ENCODE measurements at places on chromosomes 7 and 10.

- DNase-seq: no peak
These were observed 81.9 kb downstream of the KCNMA1 start for GRCh38 chr10:77555591-77556212.

DNA sequence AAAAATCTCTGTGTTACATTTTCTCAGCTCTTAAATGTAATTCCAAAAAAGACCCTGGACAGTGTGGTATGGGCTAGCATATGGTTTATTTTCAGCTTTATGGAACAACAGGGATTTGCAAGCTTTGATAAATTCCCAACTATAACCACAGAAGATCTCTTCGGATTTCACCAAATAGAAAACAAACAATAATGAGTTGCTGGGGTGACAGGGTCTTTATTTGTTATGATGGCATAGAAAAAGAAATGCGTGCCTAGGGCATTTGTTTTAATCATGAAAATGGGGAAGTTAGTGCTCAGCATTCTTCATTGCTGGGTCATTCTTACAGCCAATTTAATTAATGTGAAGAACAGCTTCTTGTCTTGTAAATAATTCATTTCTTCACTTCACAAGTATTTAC is 139.0 kb downstream of the LRRN3 start:
- DNase-seq: peak; percentile 53

GRCh38 chr7:123972045-123972444 is 47.0 kb downstream of the SPAM1 start:
- no peak for DNase-seq

GRCh38 chr10:114556236-114557122 is 101.6 kb downstream of the ABLIM1 start:
- DNase-seq: no peak

DNA sequence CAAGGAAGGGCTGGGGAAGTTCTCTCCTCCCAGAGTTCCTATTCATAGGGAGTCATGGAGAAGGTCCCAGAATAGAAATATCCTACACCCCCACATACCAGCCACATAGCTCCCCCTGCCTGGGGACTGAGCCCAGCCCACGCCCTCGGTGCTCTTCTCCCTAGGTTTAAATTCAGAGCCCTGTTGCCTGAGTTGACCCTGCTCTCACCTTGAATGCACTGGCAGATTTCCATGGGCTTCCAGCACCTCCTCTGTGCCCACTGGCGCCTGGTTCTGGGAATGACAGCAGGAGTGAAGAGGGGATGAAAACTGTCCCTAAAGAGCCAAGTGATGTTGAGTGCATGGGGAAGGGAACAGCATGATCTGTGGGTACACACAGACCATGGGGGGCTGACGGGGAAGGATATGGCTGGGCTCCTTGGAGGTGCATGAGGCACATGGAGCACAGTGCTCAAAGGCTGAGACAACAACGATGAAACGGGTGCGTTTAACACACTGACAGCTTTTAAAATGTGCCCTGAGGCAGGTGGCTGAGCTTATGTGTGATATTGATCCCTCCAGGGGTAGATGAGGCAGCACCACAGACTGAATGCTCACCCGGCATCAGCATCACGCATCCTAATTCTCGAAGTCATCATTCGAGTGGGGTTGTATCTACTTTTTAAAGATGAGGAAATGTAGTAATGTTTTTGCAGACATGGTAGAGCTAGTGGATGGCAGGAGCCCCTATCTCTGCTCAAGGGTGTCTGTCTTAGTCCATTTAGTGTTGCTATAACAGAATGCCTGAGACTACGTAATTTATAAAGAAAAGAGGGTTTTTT is 53.7 kb upstream of the IGFBP3 start:
- DNase-seq: no peak

DNA sequence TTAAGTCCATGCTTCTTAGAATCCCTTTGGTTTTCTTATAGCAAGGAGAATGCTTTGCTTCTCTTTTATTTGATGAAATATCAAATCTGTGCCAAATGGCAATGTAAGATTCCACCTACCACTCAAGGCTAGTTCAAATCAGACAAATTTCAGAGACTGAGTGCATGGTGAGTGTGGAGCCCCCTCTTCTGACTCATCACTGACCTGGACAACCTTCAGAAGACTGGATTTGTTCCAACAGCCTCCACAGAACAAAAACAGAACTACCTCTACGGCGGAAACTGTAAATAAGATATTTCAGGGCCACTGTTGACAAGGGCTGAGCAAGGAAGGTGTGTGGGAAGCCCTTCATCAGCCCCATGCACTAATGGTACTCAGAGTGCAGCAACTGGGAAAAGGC is 21.1 kb downstream of the NCAPG2 start:
- peak; percentile 26 for DNase-seq

DNA sequence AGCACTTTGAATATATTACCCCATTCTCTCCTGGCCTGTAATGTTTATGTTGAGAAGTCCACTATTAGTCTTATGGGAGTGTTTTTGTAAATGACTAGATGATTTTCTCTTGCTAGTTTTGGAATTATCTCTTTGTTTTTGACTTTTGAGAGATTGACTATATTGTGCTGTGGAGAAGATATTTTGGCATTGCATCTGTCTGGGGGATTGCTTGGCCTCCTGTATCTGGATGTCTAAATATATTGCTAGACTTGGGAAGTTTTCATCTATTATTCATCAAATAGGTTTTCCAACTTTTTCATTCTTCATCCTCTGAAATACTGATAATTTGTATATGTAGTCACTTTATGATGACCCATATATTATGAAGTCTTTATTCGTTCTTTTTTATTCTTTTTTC is 277.1 kb upstream of the PCDH15 start:
- DNase-seq: no peak

GRCh38 chr10:97331153-97331703 is 3.3 kb downstream of the FRAT2 start:
- no peak for DNase-seq

GRCh38 chr10:12351447-12351846 is 2.1 kb downstream of the CAMK1D start:
- DNase-seq: no peak

- peak; percentile 61 for DNase-seq
These were observed 108.0 kb downstream of the TWIST1 start for GRCh38 chr7:19009241-19009935.

DNA sequence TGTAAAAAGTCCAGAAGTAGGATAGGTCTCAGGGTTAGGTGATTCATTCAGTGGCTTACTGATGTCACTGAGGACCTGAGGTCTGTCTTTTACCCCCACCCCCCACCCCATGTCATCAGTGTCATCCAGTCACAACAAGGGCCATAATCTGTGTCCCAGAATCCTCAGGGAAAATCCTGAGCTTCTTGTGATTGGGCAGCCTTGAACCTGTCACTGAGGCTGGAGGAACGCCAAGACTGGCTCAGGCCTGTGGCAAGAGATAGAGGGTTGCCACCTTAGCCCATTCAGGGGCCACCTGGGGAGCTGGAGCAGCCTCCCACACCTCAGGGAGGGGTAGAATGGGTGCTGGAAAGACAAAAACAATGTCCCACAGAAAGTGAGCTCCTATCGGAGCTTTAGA is 29.7 kb downstream of the NUB1 start:
- no peak for DNase-seq

DNA sequence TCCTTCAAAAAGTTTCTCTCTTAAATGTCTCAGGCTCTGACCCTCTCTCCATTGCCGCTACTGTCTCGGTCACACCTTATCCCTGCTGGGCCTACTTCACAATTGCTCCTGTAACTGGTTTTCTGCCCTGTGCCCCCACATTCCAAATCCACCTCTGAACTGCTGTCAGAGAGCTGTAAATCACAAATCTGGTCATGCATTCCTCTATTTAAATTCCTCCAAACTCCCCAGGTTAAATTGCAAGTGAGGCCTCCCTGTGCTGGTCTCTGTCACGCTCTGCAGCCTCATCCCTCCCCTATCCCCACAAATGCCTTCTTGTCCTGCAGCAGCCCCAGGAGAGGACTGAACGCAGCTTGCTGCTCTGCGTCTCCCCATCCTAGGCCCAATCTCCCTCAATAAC is 40.4 kb upstream of the CDCA7L start:
- DNase-seq: no peak

DNA sequence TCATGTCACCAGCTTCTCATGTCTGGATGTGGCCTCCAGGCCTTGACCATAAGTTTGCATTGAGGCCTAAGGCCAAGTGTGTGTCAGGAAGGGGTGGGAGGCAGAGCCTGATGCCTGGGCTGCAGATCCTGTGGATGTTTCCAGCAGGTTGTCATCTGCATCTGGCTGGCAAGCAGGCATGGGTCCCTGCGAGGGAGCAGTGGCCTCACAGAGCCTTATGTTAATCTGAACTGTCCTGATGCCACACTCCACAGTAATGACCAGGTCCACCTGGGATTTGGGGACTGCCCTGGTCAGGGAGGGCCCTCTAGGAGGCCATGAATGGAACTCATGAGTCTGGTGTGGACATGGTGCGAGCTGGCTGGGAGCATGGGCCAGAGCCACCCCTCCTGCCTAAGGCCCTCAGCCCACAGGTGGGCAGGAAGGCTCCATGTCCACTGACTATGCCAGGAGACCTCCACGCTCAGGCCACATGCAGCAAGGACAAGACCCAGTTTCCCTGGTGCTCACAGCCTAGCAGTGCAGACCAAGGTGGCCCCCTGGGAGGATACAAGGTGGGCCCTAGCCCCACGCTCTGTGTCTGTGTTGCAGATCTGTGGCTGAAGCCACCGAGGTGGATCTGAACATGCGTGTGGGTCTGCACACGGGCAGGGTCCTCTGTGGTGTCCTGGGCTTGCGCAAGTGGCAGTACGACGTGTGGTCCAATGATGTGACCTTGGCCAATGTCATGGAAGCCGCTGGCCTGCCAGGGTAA is 83.1 kb downstream of the ADCY1 start:
- no peak for DNase-seq

DNA sequence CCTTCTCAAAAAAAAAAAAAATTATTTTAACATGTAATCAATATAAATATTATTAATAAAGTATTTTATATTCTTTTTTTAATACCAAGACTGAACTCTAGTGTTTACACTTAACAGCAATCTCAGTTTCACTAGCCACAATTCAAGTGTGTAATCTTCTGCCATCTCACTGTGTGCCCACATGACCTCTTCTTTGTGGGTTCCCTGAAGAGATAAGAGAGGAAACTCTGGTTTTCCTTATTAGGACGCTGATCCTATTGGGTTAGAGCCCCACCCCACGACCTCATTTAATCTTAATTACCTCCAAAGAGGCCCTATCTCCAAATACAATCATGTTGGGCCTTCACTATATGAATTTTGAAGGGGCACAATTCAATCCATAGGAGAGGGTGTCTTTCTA is 177.6 kb downstream of the STK31 start:
- DNase-seq: no peak

GRCh38 chr7:4602905-4603842 is 78.9 kb upstream of the FOXK1 start:
- no peak for DNase-seq

GRCh38 chr7:45574669-45575500 is 717 bp downstream of the ADCY1 start:
- peak; percentile 45 for DNase-seq

DNA sequence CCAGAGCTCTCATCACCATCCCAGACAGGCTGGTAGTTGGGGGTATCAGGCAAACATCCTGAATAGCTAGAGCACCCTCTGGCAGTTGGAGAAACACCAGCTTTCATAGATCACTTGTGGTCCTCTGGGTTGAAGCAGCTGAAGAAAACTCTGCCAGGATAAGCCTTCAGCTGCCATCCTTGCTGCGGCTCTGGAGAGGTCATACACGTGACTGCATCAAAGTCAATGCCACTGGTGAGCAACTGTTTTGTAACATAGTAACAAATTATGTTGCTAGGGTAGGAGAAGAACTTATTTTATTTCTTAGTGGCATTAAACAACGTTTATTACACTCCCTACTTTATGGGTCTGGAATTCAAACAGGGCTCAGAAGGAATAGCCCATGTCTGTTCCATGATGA is 19.2 kb upstream of the PANK1 start:
- no peak for DNase-seq

GRCh38 chr7:135369405-135369804 is 135.8 kb downstream of the STRA8 start:
- DNase-seq: no peak

GRCh38 chr7:98869027-98869596 is 702 bp downstream of the TMEM130 start:
- DNase-seq: no peak

DNA sequence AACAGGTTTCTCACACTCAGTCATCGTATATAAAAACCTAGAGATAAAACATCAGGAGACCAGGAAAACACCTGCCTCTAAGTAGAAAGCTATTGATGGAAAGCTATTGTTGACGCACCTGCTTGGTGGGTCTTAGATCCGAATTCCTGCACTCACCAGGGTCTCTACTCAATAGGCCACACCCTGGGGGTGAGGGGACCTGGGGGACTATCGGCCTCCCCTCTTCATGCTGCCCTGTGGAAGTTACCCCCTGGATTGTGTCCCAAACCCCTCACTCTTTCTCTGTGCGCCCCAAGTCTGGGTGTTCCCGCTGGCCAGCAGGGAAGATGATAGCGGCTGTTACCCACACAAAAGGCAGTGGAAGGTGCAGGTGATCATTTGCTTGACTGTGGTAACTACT is 313.0 kb downstream of the WDR37 start:
- no peak for DNase-seq

DNA sequence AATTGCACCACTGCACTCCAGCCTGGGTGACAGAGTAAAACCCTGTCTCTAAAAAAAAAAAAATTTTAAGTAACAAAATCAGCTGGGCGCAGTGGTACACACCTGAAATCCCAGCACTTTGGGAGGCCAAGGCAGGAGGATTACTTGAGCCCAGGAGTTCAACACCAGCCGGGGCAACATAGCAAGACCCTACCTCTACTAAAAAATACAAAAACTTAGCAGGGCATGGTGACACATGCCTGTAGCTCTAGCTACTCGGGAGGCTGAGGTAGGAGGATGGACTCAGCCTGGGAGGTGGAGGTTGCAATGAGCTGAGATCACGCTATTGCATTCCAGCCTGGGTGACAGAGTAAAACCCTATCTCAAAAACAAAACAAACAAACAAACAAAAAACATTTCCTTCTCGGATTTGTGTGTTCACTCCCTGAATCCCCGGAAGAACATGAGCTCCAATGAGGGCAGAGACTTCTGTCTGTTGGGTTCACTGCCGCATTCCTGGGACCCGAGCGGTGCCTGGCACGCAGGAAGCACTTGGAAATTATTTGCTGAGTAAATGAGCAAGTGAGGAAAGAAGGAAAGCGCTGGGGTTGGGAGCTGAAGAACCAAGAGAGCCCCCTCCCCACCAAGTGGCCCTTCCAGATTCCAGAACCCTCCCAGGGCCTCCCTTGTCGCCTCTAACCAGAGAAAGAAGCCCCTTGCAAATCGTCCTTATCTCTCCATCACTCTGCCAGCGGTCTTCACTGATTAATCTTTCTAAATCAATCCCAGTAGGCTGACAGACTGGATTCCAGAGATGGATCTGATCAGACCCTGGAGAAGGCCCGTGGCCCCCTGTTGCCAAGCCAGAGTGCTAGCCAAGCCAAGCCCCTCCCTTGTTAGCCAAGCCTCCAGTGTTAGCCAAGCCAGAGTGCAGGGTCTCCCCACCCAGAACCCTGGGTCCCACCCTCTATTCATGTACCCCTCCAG is 6.2 kb downstream of the TNRC18 start:
- peak; percentile 69 for DNase-seq

DNA sequence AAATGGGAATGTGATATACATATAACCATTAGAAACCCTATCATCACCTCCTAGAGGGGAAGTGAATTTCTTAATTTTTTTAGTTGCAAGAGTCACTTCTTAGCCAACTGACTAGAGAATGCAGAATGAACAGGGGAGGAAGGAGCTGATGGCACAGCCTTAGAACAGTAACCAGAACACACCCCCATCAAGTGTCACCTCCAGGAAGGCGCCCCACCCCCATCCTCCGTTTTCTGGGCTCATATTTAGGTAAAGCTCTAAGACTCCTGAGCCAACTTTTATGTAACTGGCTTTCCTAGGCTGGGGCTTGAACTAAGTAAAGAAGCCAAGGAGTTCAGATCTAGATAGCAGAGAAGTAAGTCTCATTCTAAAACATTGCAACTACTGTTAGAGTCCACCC is 54.0 kb downstream of the COL17A1 start:
- DNase-seq: no peak

Data from EL (cell line).